Daoy (cell line): ENCODE measurements at places on chromosomes 11 and 22. TPM values are rescaled to one million over a fixed set of nuclear protein-coding genes. Genes with fewer than 3 reads are reported as not detected.

EED gene
- total RNA-seq, result 27.7 and 33.1 TPM in 2 replicates

TIGD3 gene
- total RNA-seq, result 0.34 and 0.42 TPM in 2 replicates

PACSIN3 gene
- 32.5 and 38.2 TPM in 2 replicates for total RNA-seq

CNIH2 gene
- total RNA-seq, result 0.40 and 0.98 TPM in 2 replicates

CECR2 gene
- 2.3 and 2.6 TPM in 2 replicates for total RNA-seq

CYB5R2 gene
- total RNA-seq, result 1.1 and 3.2 TPM in 2 replicates

TMPRSS13 gene
- 0.06 and 0.48 TPM in 2 replicates for total RNA-seq

ASCC2 gene
- total RNA-seq, result 35.2 and 35.3 TPM in 2 replicates

TCN1 gene
- not detected in 2 replicates for total RNA-seq
